Adipocyte (in vitro differentiated cells): ENCODE measurements at places on chromosomes 6 and 20.

- peak; percentile 42 for DNase-seq
Measured at GRCh38 chr20:23782366-23782983, 31.7 kb upstream of the CST1 start.

DNA sequence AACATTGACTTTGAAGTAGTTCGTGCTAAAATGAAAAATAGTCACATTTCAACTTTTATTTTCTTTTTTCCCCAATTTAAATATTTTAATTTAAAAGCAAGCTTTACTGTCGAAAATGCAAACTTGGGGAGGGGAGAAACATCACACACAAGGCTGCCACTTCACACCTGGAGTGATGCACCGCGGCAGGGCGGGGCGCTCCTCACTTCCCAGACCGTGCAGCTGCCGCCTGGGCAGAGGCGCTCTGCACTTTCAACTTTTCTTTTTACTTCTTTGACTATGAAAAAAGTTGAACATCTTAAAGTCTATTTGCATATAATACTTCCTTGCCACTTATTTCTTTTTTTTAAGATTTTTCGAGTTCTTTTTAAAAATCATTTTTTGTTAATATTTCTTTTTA, 993.3 kb upstream of the GJE1 start:
- no peak for DNase-seq

DNA sequence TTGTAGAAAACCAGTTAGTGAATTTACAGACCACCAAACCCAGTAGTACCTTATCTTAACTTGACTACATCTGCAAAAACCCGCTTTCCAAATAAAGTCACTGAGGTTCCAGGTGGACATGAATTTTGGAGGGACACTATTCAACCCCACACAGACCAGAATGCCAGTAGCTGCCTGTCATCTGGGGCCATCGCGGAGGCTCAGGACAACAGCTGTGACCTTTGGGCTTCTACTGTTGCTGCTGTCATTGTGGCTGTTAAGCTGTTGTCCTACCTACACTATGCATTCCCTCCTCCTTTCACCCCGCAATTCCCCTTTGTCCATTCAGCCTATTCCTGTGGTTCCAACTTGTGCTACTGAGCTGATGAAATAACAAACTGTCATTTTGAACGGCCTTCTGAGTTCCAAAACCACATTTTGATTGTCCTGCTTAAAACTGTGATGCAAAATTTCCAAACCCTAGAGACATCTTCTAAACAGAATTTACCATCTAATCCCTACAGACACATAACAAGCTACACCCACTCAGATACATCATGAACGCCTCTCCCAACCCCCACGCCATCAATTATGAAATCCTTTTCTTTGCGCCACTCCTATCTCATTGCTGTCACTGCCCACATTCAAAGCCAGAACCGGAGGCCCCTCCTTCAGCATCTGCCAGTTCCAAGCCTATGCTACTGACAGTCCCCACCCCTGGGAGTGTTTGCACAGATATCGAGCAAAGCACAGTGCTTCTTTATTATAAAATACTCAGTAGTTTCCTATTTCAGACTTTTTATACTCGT, 125.0 kb downstream of the C6orf118 start:
- DNase-seq = no peak

- DNase-seq = no peak
Measured at GRCh38 chr20:764255-764654, 4.0 kb downstream of the SLC52A3 start.

DNA sequence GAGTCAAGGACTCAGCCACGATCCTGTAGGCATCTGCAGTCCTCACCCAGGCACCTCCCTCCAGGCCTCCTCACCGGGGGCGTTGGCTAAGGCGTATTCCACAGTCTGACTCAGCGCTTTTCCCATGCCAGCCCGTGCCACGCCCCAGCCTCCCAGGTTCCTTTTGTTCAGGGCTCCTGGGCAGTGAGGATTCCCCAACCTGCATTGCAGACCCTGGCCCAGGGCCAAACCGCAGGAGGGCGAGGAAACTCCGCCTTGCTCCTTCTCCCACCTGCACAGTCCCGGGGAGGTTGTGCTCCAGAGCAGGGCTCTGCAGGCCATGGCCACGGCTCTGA, 202.8 kb upstream of the CST7 start:
- DNase-seq = no peak

DNA sequence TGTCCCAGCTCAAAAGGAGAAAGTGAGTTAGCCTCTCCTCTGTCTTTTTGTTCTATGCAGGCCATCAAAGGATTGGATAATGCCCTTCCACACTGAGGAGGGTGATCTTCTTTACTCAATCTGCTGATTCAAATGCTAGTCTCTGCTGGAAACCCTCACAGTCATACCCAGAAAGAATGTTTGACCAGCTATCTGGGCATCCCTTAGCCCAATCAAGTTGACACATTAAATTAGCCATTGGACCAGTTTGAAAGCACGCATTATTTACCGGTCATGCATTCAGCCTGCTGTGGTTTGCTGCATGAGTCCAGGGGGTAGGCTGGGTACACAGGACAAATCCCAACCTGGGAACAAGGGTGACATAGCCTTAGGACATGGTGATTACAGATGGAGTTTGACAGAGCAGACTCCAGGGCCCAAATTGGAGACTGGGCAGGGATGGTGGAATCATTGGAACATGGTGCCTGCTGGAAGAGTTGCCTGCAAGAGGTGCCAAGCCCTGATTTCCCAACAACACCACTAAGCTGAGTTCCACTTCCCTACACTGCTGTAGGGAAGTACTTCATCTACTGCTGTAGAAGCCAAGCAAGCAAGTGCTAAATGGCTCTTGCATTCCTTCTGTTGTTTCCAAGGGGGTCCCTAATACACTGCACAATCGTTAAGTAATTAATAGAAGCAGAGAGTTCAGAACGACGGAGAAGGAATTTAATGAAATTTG, 87.7 kb downstream of the RNF182 start:
- DNase-seq = no peak

DNA sequence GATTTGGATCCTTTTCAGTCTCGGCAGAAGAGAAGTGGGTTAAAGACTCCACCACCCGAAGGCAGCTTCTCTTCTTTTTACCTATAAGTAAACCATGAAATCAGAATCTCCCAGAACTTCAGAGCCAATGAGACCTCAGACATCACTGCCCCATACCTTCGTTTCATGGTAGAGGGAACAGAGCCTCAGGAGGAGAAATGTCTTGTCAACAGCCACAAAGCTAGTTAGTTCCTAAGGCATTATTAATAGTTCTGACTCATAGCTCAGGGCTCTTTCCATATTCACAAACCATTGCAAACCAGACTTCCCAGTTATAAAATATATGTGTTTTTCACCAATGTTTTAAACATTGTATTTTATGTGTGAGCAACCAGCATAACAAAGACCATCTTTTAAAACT, 118.7 kb upstream of the RIPOR2 start:
- DNase-seq = peak; percentile 61

GRCh38 chr6:44268095-44268628, 2.1 kb upstream of the TMEM151B start:
- DNase-seq = peak; percentile 68

DNA sequence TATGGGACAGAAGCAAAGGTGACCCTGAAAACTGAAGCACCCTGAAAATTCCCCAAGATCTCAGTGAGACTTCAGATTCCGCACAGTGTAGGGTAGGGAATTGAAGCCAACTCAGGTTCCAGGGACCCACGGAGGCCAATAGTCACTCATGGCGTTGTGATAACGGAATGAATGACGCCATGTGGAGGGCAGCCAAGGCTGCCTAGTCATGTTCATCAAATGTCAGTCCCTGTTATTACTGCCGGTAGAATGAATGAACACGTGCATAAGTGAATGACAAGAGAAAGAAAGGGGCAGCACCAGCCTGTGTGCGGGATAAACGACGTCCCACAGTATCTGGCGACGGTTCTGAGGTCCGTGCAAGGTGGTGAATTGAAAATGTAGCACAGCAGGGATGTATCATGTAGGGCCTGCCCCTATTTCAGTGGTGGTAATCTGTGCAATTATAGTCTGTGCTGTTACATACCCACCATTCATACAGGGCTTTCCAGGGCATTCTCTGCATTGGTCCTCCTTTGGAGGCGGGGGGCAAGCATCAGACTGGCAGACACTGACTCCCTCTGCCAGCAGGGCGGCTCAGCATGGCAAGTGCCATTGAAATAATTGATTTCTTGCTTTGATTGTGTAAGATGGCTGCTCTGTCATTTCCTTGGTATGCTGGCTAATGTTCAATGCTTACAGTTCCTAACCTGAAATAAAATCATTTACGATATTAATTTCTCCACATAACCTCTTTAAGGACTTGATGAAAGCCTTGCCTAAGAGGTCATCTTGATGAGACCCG, 386.9 kb downstream of the CDH4 start:
- no peak for DNase-seq

DNA sequence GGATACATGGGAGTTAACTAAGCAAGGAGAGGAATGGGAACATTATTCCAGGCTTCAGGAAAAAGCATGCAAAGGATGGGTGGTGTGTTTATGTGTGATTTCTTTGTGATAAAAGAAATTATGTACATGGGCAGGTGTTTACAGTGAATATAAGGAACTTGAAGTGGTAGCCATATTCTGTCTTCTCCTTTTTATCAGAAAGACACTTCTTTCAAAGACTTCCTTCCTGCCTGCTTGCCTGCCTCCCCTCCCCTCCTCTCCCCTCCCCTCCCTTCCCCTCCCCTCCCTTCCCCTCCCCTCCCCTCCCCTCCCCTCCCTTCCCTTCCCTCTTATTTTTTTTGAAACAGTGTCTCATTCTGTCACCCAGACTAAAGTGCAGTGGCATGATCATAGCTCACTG, 14.4 kb downstream of the CYB5R4 start:
- no peak for DNase-seq

DNA sequence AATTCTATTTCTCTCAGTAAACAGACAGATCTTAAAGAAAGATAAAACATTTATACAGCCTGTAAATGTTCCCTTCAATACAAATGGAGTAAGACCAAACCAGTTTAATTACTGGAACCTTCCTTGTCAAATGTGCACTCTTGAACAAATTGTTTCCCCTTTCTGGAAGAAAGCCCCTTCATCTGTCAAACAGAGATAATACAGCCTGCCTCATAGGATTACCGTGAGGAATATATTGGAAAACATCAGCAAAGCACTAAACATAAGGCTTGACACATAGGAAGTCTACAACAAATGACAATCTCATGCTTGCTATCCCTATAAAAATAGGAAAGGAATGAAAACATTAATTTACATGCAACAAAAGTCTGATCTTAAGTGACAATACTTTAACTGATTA, 173.8 kb downstream of the PTPRK start:
- DNase-seq = no peak

DNA sequence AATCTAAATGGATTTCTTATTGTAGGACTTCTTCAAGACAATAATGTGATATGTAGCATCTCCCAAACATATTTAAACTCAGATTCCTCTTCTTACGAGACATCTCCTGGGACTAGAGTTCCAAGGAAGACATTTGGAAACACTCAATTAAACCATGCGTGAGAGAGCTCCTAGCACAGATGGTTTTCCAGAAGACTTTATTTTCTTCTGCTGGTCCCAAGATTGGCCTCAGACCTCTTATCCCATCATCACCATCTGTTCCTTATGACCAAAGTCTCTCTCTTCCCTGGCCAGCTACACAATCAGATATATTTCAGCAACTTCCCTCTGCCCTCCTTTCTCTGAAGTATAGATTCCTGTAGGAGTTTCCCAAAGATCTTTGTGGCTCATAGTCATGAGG, 93.2 kb upstream of the JARID2 start:
- peak; percentile 3 for DNase-seq

DNA sequence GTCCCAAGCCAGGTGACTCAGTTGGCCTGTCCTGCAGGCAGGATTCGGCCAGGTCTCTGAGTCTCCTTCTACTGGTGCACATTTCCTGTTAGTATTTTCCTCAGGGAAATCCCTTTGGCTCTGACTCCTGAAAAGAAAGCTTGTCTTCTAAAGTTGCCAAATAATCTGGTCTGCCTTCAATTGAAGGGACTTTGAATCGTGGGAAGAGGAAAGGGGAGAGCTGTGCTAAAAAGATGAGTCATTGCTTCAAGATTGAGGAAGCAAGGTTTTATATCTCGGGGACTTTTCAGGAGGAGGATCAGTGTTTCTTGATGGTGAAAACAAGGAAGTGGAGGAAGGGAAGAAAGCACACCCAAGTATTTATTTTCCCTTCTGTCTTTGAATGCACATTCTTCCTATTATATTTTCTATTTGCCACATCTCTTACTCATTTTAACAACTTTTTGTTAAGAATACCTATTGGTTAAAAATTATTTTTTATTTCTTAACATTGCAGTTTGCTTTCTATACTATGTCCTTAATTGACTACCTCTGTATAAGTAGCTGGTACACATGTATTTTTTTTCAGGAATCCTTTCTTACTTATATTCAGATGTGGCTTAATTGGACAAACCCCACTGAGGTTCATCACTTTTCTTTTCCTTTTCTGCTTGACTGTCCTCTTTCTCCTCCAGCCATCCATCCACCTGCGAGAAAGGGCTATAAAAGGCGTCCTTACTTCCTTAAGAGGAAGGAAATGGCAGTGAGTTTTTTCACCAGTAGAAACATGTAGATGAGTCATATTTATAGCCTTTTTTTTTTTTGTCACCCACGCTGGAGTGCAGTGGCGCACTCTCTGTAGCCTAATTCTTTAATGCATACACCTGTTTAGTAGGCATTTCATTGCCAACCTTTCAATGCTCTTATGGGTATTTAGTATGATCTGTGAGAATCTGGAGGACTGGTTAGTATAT, 15.0 kb upstream of the IFNGR1 start:
- DNase-seq = peak; percentile 94

- DNase-seq = no peak
Measured at GRCh38 chr6:136784271-136784664, 8.0 kb downstream of the MAP3K5 start.

DNA sequence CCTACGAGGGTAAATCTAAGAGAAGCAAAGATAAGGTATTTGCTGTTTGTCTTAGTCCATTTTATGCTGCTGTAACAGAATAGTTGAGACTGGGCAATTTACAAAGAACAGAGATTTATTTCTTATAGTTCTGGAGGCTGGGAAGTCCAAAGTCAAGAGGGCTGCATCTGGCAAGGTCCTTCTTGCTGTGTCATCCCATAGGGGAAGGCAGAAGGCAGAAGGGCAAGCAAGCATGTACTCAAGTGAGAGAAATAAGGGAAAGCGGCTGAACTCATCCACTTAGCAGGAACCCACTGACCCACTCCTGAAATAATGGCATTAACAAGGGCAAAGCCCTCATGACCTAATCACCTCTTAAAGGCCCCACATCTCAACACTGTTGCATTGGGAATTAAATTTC, 102.7 kb downstream of the AGPAT4 start:
- DNase-seq = no peak

DNA sequence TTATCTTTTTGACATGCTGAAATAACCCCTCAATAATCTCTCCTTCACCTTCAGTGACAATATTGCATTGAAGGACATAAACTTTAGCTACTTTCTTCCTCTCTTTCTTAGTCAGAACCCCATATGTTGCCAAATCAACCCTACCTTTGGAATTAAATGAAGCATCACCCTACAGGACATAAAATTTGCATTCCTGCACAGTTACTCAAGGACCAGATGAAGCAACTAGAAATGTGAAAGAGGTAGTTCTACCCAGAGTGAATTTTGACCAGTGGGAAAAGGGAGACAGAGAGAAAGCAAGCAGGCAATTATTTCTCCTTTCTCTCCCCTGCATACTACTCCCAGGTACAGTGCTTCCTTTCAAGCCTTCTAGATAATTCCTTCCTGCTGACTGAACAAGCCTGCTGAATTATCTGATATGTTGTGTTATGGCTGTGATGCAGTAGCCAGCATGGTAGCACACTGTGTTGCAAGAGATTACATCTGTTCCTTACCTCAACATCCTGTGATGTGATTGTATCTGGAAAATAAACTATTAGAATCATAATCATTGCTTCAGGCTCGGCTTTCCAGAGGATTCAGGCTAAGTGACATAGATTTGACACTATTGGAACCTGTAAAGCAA, 16.6 kb downstream of the TENT5A start:
- no peak for DNase-seq
